ENCODE measurements at places on chromosomes 3 and 15.

DNA sequence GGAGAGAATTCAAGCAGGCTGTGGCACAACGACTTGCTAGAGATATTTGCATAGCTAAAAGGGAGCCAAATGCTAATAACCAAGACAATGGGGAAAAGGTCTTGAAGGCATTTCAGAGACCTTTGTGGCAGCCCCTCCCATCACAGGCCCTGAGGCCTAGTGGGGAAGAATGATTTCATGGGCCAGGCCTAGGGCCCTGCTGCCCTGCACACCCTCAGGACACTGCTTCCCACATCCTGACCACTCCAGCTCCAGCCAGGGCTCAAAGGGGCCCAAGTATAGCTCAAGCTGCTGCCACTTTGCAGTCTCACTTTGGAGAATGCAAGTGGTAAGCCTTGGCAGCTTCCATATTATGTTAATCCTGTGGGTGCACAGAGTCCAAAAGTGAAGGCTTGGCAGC is 21.5 kb upstream of the PTPN23 start:
- no peak for DNase-seq

DNA sequence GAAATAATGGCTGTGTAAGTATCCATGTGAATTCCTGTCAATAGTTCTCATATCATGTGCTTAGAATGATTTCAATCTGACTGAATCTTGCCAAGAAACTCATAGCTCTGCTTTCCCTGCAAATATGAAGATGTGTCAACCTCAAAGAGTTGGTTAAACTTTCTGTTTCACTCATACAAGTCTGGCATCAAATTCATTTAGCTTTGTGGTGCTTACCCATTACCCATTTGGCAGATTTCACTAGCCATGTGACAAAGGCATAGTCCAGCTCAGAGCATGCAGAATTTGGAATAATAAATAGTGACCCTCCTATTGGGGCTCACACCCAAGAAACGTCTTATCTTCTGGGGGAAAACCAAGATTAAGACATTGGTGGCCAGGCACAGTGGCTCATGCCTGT is 256.6 kb upstream of the TPRG1 start:
- DNase-seq, result no peak

GRCh38 chr3:176870451-176870850 is 326.8 kb downstream of the TBL1XR1 start:
- no peak for DNase-seq

DNA sequence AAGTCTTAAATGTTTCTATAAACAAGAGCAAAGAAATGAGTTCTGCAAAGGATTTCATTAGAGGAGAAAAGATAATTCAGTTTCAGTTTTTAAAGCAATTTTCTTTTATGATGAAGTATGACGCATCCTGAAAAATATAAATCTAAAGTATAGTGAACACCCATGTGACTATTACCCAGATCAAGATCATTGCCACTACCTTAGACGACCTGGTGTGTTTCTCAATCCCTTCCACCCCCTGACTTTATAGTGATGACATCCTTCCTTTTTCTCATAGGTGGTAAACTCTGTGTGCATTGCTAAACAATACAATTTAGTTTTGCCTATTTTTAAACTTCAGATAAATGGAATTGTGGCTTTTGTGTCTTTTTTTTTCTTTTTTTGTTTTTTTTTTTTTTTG is 8.4 kb downstream of the STT3B start:
- no peak for DNase-seq

- DNase-seq, result no peak
Measured at GRCh38 chr15:83616840-83617239, 37.1 kb upstream of the ADAMTSL3 start.

DNA sequence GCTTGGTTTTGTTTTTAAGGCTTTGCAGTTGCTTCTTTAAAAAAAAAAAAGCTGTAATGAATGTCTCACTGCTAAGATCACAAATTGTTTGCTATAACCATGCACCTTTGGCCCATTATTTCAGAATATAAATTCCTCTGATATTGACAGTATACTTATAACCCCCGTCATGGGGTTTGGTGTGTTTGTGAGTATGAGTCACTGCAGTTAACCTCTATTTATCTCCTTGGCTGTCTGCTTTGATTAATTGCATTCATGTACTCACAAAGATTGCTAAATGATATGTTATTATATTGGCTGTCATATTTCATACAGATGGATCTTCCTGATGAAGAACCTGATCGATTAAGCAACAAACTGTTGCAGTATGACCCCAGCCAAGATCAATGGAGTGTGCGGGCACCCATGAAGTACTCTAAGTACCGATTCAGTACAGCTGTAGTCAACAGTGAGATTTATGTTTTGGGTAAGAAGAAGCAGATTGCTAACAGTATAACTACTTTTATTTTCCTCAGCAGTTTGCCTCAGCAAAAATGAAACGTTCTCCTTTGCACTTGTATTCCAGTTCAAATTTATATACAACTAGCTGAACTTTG is 14.9 kb downstream of the KBTBD12 start:
- no peak for DNase-seq

All from Kasumi-1 (cell line).